ENCODE measurements at places on chromosomes 2 and 18.
A peak's percentile ranks its signal among the peaks of the same experiment; 100 is the strongest.

- no peak for DNase-seq
Measured at GRCh38 chr2:240404174-240404852, 31.1 kb upstream of the GPC1 start.

- no peak for DNase-seq
Measured at GRCh38 chr18:23077493-23078256, 57.6 kb upstream of the CABLES1 start.

DNA sequence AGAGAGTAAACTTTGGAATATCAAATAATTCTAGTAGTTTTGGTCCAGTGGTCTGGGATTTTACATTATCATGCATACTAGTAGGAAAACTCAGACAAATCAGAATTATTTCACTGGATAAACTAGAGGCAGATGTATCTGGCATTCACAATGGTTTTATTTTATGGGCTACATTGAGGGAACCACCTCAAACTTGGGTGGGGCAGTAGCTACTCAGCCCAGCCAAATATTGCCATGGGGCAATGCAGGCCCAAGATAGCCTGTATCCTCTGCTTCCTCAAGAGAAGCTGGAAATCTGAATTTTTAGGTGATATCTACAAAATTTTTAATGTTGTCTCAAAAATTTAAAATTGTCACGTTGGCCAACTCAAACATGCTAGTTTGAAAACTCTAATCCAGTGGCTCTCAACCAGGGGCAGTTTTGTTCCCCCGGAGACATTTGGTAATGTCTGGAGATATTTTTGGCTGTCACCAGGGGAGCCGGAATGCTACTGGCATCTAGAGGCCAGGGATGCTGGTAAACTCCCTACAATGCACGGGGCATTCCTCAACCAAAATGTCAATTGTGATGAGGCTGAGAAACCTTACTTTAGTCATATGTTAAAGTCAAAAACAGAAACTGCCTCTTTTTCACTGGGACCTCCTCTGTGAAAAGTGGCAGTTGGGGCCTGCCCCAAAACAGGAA lies 172.8 kb upstream of the SPRED2 start:
- no peak for DNase-seq

GRCh38 chr2:80238692-80239469 lies 65.7 kb downstream of the LRRTM1 start:
- DNase-seq = peak; percentile 2

GRCh38 chr2:230805353-230806017 lies 59.3 kb upstream of the ITM2C start:
- no peak for DNase-seq

- DNase-seq = no peak
Measured at GRCh38 chr2:104538077-104538476, 315.8 kb upstream of the POU3F3 start.

- DNase-seq = no peak
Measured at GRCh38 chr18:47265197-47265596, 13.7 kb upstream of the SKOR2 start.

- DNase-seq = no peak
Measured at GRCh38 chr18:60279391-60279790, 93.2 kb downstream of the MC4R start.

- no peak for DNase-seq
Measured at GRCh38 chr2:151630372-151630771, 103.9 kb downstream of the NEB start.

DNA sequence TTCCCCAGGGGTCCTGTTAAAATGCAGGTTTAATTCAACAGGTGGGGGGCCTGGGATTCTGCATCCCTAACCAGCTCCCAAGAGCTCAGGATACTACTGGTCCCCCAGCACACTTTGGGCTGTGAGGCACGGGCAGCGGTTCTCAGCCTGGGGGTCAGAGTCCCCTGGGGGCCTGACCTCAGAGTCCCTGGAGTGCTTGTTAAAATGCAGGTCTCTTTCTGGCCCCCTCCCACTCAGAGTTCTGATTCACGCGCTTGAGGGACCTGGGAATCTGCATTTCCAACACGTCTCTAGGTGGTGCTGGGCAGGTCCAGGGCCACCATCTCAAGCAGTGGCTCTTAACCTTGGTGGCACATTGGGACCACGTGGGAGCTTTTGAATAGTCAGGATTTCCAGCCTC lies 2.8 kb upstream of the OTOS start:
- DNase-seq = no peak

DNA sequence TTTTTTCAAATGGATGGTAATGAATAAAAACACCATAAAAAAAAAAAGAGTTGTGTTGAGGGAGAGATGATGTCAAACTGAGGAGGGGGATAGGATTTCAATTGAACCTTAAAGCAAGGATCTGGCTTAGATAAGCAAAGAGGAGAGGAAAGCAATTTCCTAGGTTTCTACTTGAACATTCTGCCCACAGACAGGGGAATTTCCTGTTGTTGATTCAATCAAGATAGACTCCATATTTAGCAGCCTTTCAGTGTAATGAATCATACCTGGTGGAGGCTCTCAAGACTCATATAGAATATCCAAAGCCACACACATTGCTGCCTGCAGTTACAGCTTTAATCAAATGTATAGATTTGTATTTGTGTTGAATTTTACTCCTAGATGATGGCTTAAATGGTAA lies 294.4 kb upstream of the PIK3C3 start:
- DNase-seq = no peak

DNA sequence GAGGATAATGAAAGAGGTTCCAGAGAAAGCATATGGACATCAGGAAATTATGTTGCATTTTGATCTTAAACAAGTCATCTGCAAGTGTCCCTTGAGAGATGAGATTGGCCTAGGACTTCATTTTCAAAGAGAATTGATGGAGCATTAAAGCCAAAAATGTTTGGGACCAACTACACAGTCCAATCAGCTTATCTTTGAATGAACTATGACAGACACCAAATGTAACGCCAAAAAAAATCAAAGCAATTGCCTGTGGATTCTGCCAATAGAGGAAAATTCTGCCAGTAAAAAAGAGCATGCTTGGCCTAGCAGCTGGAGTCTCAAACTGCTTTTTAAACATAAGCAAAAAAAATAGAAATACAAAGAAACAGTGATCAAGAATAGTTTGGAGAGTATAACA lies 594.5 kb upstream of the CHAC2 start:
- DNase-seq = no peak

GRCh38 chr2:120861576-120862191 lies 126.0 kb downstream of the GLI2 start:
- no peak for DNase-seq

- DNase-seq = no peak
Measured at GRCh38 chr2:112140205-112140802, 2.1 kb downstream of the FBLN7 start.

- no peak for DNase-seq
Measured at GRCh38 chr2:238793801-238794449, 54.0 kb upstream of the TWIST2 start.

- DNase-seq = no peak
Measured at GRCh38 chr18:58861861-58862301, 2.8 kb upstream of the ZNF532 start.

- DNase-seq = no peak
Measured at GRCh38 chr2:203361922-203362321, 33.7 kb downstream of the ABI2 start.

DNA sequence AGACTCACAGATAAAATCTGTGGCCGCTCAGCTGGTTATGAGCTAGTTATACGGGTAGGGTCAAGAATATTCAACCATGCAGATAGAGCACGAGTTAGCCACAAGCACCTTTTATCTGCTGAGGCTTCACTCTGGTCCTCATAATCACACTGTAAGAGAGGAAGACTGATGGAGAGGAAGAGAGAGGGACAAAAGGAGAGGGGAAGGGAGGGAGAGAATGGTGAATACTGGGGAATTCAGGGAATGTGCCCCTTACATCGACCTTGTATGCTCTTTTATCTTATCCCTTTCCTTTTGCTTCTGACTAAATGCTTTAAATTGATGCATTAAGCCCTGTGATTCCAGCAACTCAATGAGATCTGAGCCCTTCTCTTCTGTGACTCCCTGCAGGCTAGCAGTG lies 333.1 kb downstream of the DSEL start:
- DNase-seq = no peak

- no peak for DNase-seq
Measured at GRCh38 chr2:101775636-101776035, 78.1 kb downstream of the MAP4K4 start.

DNA sequence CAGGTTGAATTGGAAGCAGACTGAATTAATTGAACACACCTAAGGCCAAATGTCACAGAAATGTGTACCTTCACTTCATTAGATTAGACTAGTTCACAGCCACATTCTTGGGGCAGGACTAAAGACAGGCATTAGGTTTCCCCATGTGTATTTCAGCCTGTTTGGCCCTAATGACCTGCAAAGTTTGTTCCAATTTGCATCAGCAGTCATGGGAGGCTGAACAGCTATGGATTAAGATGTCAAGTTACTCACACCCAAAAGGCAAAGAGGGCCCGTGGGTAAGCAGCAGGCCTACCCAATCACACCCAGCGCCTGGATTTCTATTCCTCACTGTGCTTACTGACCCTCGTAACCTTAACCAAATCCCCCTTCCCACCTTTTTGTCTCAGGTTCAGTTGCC lies 99.6 kb upstream of the RIOK3 start:
- DNase-seq = no peak

DNA sequence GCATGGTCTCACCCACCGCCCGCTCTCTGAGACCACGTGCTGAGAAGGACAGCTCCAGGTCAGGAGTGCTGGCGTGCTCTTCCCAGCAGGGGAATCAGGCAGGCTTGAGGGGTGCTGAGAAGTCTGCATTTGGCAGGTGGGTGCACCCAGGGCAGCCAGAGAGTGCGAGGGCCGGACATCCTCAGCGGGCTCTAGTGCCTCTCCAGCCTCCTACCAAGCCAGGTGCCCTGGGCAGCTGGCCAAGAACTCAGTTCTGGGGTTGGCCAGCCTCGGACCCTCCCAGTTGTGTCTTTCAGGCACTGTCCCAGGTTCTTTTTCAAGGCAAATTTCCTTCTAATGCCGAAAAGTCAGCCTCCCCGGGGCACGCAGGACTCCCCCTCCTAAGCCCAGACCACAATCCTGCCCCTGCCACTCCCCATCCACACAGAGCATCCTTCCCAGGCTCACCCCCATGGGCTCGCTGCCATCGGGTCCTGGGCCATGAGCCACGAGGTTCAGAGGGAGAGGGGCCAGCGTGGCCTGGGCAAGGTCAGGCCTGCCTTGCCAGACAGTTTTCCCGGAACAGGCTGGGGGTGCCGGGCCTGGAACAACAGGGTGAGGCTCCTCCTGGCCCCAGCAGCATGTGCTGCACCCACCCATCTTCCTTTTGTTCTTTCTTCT lies 52.2 kb upstream of the GPC1 start:
- DNase-seq = no peak

DNA sequence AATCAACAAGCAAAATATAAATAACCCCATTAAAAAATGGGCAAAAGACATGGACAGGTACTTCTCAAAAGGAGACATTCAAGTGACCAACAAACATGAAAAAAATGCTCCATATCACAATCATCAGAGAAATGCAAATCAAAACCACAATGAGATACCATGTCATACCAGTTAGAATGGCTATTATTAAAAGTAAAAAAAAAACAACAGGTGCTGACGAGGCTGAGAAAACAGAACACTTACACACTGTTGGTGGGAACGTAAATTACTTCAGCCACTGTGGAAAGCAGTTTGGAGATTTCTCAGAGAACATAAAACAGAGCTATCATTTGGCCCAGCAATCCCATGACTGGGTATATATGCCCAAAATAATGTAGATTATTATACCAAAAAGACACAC lies 69.1 kb downstream of the CWC22 start:
- no peak for DNase-seq

DNA sequence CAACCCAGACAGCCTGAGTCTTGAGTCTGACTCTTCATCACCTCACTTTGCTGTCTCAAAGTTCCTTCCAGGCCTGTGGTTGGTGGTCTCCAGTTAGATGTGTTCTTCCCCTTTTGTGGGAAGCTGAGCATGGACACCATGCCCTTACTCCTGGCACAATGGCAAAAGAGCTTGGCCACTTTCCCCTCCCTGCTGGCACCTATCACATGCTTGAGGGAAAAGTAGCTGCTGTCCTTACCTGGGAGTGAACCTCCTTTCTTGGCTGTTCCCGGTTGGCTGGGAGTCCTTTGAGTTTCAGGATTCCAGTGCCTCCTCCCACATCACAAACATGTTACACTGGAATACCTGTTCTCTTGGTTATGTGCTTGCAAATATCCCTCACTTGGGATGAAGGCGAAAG lies 97.8 kb downstream of the GATA6 start:
- no peak for DNase-seq

GRCh38 chr18:39359636-39360035 lies 1794.0 kb upstream of the CELF4 start:
- no peak for DNase-seq

GRCh38 chr2:106284255-106284654 lies 90.2 kb upstream of the UXS1 start:
- no peak for DNase-seq

DNA sequence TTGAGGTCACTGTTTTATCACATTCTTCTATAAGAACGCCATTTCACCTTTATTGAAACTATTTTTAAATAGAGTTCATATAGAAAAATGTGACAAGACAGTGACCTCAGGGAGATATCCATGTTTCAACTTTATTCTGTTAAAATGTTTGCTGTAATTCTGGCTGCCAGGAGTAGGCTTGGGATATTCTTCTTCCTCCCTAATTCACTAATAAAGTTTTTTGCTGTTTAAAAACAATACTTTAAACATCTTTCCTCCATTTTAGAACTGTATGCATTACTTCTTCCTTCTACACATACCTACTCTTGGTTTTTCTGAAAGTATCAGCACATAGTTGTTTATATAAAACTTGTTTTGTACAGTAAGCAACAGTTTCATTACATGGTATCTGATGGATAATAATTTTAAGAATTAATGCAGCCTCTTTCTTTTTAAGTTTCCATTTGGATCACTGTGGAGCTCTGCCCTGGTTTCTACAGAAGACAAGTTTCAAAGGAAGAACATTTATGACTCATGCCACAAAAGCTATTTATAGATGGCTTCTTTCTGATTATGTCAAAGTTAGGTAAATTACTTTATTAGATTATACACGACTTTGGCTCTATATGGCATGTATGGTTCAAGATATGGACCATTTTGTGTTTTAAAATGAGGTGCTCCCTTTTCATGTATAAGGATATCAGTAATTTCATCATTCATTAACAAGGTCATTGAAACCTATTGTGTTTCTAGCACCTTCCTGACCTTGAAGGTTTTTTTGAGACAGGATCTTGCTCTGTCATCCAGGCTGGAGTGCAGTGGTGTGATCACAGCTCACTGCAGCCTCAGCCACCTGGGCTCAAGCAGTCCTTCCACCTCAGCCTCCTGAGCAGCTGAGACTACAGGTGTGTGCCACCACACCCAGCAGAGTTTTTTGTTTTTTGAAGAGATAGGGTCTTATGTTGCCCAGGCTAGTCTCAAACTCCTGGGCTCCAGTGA lies 7.2 kb downstream of the CPSF3 start:
- peak; percentile 31 for DNase-seq

DNA sequence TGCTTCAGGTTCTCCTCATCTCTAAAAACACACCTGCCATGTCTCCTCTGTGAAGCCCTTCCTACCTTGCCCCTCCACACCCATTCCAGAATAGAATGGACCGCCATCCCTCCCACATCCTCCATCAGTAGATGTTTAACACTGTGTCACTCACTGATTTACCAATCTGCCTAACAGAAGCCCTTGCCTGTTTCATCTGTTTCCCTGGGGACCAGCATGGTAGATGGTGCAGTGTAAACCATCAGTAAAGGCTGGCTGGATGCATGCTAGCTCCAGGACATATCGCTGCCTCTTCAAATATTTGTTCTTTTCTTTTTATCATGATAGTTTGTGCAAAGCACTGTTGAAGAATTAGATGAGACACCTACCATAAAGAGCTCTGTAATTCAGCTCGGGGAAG lies 271.4 kb downstream of the PIEZO2 start:
- no peak for DNase-seq
